ENCODE measurements at places on chromosomes 11 and 22.

GRCh38 chr22:49156662-49157285, 670.9 kb downstream of the BRD1 start:
- no peak for DNase-seq

GRCh38 chr11:19793326-19793725, 80.7 kb downstream of the NAV2 start:
- no peak for DNase-seq

DNA sequence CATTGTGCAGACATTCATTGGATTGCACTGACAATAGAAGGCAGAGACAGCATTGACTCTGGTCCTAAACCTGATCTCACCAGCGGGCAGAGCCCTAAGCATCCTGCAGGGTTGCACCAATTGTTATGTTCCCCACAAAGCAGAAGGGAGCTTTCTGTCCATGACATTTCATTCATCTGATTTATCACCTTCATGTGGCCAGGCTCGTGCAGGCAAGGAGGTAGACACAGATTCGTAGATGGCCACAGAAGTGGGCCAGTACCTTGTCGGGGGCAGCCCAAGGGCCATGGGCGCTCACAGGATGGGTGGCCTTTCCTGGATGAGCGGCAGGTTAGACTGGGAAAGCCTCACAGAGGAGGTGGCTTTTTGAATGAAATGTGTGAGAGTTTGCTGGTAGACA, 2.9 kb downstream of the TSKU start:
- DNase-seq = no peak

GRCh38 chr11:33207408-33207985, 46.2 kb upstream of the CSTF3 start:
- no peak for DNase-seq

- DNase-seq = no peak
Observed at GRCh38 chr11:78210000-78210608, 21.4 kb downstream of the USP35 start.

- no peak for DNase-seq
Observed at GRCh38 chr11:8567602-8568198, 26.3 kb downstream of the STK33 start.

GRCh38 chr11:12725863-12726682, 51.9 kb downstream of the TEAD1 start:
- no peak for DNase-seq

GRCh38 chr22:25076336-25076735, 123.3 kb upstream of the CRYBB3 start:
- DNase-seq = peak; percentile 58

DNA sequence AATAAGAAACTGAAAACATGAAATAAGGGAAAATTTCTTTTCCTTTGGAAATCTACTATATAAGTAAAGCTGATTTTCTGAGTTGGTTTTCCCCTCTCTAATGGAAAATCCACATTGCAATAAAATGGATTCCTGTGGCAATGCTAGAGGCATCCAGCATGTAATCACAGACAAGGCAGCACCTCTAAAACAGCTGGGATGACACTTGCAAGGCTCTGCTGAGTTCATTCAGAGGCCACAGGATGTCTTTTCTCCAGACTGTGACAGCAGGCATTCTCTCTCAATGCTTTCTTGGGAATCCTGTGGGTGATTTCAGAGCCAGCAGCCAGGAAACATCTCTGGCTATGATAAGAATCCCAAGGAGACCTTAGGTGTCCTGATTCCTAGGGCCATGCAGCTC, 201.3 kb upstream of the BLID start:
- no peak for DNase-seq

- DNase-seq = no peak
Observed at GRCh38 chr22:44804327-44804726, 52.0 kb downstream of the ARHGAP8 start.

- no peak for DNase-seq
Observed at GRCh38 chr11:14390669-14391068, 31.7 kb upstream of the RRAS2 start.

- DNase-seq = no peak
Observed at GRCh38 chr22:37533995-37534394, 14.8 kb upstream of the CARD10 start.

DNA sequence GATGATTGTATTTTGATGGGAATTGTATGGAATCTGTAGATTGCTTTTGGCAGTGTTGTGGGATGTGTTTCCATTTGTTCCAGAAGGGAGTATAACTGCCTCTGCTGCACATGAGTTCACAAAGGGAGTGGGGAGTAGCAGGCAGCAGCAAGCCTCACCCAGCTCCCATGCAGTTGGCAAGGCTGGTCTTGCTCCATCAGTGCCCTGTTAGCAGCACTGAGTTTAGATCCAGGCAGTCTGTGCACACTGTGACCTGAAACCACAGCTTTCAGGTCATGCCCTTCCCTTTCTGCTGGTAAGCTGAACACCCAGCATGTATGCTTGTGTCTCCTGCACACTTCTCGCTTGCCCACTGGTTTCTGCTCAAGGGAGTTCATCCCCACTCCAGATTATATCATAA, 3.7 kb upstream of the NUCB2 start:
- no peak for DNase-seq

GRCh38 chr11:61121917-61122316, 19.6 kb downstream of the CD5 start:
- no peak for DNase-seq

DNA sequence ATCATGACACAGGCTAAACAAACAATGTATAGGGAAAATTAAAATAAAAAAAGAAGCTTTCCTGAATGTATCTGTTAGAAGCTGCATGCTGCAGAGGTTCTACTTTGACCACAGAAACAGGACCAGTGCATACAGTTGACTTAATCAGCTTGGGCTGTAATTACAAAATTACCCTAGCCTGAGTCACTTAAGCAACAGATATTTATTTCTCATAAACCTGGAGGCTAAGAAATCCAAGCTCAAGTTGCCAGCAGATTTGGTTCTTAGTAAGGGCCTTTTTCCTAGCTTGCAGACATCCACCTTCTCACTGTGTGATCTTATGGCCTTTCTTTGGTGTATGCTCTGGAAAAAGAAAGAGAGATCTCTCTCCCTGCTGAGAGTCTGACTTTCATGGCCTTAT, 946.5 kb upstream of the RAG2 start:
- DNase-seq = no peak

GRCh38 chr22:32905400-32905799, 103.9 kb downstream of the TIMP3 start:
- DNase-seq = no peak

DNA sequence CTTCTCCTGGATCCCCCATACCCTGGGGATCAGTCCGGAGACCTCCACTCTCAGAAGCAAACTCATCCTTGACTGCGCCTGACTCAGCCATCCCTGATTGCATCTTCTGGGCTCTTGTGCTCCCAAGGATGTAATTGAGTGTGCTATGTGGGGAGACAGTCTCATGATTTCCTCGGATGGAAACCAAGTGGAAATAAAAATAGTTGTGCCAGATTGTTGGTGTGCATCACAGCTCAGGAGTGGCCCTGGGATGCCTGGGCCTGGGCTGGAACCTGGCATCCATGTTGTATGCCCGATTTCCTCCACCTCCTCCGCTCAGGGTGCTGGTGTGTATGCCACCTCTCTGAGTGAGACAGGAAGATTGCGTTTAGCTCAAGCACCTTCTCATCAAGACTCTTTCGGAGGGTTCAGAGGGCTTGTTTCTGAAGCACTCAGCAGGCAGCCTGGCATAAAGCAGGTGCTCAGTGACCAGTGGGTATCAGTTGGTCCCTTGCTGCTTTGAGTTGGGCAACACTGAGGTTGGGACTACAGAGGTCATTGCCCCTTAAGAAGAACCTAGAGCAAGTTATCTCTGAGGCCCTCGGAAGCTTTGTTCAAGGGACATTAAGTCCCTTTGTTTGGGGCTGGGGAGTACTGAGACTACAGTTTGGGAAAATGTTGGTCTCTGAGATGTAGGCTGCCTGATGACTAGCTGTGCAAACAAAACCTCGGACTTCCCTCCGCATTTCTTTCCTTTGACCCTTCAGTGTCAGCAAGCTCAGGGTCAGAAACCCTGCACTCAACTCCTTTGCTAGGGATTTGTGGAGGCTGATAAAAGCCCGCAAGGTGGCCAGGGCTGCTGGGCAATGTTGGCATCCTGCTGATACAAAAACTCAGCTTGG, 24.8 kb upstream of the MICAL2 start:
- no peak for DNase-seq

DNA sequence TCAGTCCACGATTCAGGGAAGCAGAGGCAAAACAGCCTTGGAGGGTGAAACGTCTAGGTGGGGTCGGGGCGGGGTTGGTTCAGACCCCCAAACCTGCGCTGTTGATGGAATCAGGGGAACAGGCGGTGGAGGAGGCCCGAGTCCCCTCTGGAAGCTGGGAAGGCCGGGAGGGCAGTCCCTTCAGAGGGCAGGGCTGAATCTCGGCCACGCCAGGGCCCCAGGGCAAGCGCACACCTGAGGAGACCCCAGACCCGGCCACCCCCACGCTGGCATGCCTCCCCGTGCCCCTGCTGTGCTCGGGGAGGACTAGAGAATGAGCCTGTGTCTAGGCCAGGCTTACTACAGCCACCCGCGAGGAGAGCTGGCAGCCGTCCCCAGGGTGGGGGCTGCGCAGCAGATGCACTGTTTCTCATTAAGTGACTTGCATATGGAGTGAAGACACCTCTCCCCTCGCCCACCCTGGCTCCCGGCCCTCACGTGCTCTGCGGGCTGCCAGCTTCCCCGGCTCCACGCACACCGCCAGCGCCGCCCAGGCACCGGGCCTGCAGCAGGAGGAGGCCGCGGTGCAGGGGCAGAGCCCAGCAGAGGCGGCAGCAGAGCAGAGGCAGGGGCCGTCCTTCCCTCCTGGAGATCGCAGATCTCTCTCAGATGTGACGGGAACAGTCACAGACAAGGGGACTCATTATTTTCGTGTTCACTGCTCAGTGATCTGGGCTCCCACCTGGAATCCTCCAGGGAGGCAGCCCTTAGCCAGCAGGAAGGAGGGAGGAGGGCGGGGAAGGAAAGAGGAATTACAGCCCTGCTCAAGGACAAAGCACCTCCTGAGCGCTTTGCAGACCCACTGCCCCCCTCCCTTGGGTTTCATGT, 47.1 kb upstream of the OPCML start:
- no peak for DNase-seq

GRCh38 chr11:104130161-104130560, 33.8 kb downstream of the PDGFD start:
- no peak for DNase-seq

GRCh38 chr11:133228471-133229329, 303.6 kb downstream of the OPCML start:
- no peak for DNase-seq

GRCh38 chr11:131109257-131109656, 193.0 kb upstream of the SNX19 start:
- DNase-seq = no peak

GRCh38 chr11:93160808-93161207, 37.0 kb downstream of the SLC36A4 start:
- no peak for DNase-seq

DNA sequence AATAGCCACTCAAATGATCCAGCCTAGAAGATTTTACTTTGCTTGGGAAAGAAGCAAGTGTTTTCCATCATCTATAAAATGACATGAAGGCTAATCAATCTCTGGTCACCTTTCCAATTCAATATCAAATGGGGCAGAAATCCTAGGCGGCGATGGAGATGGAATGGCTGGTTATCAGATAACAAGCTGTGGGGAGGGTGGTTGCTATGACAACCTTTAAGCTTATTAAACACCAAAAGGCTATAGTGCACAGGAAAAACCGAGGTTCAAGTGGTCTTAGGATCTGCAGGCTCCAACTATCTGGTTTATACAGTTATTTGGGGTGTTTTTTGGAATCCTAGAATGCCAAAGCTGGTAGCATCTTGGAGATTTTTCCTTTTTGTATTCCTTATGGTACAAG, 13.9 kb upstream of the BSX start:
- no peak for DNase-seq

GRCh38 chr11:118084656-118085055, 2.1 kb downstream of the SMIM35 start:
- no peak for DNase-seq

DNA sequence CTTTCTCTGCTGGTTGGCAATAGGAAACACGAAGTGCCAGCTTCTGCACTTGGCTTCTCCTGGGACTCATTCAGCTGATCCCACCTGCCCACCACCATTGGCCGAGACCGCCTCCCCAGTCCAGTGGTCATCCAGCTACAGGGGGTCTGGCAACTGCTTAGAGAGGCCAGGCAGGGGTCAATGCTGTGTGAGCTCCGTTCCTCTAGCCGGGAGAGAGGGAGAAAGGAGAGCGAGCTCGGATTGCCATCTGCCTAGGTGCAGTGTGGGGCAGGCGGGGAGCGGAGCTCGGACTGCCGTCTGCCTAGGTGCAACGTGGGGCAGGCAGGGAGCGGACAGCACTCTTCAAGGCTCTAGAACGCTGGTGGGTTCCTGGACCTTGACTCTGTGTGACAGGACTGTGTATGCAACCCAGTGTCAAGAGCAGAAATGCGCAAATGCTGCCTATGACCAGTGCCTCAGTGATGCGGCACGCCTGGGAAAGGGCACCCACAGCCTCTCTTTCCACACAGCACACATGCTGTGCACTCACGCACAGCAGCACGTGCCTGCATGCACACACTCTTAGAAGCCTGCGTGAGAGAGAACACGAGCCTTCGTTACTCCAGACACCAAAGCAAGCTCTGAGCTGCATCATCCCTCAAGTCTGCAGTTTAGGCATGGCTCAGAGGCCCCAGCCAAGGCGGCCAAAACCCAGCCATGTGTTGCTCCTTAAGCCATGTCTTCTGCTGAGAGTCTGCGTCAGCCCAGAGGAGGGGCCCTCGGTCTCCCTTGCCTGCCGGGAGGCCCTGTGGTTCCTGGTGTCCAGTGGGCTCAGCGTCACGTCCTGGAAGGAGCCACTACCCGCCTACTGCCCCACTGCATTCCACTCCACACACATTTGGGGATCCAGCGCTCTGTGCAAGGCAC, 26.8 kb upstream of the JAM3 start:
- no peak for DNase-seq

GRCh38 chr11:132655187-132655855, 877.0 kb downstream of the OPCML start:
- no peak for DNase-seq

DNA sequence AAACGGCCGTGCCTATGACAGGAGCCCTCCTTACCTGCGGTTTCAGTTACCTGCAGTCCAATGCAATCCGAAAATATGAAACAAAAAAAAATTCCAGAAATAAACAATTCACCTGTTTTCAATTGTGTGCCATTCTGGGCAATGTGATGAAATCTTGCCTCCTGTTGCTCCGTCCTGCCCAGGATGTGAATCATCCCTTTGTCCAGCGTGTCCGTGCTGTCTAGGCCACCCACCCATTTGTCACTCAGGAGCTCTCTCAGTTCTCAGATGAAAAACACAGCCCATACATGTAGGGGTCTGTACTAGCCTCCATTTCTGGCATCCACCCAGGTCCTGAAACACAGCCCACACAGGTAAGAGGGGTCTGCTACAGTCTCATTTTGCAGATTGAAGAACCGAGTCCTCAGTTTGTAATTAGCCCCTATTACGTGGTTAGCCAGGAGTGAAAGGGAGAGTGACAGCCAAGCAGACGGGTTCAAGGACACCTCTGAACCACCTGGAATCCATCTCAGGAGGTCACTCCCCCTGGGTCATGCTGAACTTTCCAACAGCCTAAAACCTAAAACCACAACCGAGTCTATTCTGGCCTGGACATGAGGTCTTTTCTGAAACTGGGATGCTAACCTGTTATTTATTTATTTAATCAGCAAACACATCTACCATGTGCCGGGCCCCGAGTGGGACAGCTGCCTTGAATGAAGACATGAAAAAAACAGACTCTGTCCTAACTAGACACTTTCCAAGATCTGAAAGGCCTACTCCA, 317.2 kb downstream of the SHANK2 start:
- DNase-seq = no peak

Data from stimulated activated CD8-positive, alpha-beta memory T cell treated with anti-CD3 and anti-CD28 coated beads, Interleukin-2, amount 100 ng/mL, for 48 hours (primary cell).